Activated naive CD8-positive, alpha-beta T cell treated with anti-CD3 and anti-CD28 coated beads for 36 hours (primary cell): ENCODE measurements at places on chromosomes 3 and 15. TPM values are rescaled to one million over a fixed set of nuclear protein-coding genes. Genes with fewer than 3 reads are reported as not detected.

RYK gene
- total RNA-seq, result 21.0 TPM

ROBO2 gene
- total RNA-seq, result not detected

BCHE gene
- not detected for total RNA-seq

ROPN1 gene
- total RNA-seq, result not detected

SNX33 gene
- 2.6 TPM for total RNA-seq

ARNT2 gene
- not detected for total RNA-seq

TWF2 gene
- 134 TPM for total RNA-seq

PLOD2 gene
- total RNA-seq, result 1.2 TPM

IL20RB gene
- total RNA-seq, result 2.0 TPM

OR5K2 gene
- total RNA-seq, result not detected

GRCh38 chr3:147737376-147737775 lies 328.2 kb downstream of the ZIC1 start:
- H3K36me3 ChIP-seq, result no peaks in the 10 kb centered on the region
- DNase-seq, result no peak
- no peak overlapping the region for H3K4me3 ChIP-seq
- H3K27me3 ChIP-seq, result no peaks in the 10 kb centered on the region
- no peak overlapping the region for H3K27ac ChIP-seq

DNA sequence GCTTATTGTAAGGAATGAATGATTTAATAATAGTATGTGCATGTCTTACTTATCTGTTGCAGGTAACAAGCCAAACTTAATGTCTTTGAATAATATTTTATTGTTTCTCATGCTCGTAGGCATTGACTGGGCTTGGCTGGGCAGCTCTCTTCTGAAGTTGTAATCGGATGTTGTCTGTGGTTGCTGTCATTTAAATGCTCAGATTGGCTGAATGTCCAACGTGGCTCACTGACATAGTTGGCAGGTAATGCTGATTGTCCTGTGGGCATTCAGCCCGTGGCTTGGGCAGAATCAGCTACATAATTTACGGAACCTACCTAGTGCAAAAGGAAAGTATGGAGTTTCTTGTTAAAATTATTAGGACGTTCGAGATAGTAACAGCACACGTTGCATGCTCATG lies 297.4 kb upstream of the GBE1 start:
- no peak overlapping the region for H3K4me3 ChIP-seq
- no peaks in the 10 kb centered on the region for H3K36me3 ChIP-seq
- no peaks in the 10 kb centered on the region for H3K27me3 ChIP-seq
- H3K4me1 ChIP-seq, result no peaks in the 10 kb centered on the region

GRCh38 chr3:191336833-191337232 lies 6.5 kb upstream of the UTS2B start:
- peaks cover 11% of the 10 kb centered on the region for H3K27me3 ChIP-seq
- no peak overlapping the region for H3K27ac ChIP-seq

DNA sequence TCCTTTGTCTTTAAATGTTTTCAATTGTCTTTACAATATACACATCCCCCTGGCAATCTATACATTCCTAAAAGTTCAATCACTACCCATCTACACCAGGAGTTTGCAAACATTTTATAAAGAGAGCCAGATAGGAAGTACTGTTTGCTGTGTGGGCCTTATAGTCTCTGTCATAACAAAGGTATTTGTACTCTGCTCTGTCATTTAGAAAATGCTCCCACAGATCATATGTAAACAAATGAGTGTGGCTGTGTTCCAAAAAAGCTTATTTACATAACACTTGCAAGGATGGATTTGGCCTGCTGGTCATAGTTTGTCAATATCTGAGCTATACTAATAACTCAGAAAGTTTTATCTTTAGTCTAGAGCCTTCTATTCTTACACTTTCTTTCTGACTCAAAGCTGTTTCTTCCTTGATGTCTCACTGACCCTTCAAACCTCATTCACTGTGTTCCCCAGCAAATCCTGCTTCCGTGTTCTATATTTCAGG lies 511.9 kb downstream of the GBE1 start:
- DNase-seq, result no peak
- H3K27ac ChIP-seq, result no peak overlapping the region
- H3K4me1 ChIP-seq, result no peaks in the 10 kb centered on the region
- no peak overlapping the region for H3K4me3 ChIP-seq

DNA sequence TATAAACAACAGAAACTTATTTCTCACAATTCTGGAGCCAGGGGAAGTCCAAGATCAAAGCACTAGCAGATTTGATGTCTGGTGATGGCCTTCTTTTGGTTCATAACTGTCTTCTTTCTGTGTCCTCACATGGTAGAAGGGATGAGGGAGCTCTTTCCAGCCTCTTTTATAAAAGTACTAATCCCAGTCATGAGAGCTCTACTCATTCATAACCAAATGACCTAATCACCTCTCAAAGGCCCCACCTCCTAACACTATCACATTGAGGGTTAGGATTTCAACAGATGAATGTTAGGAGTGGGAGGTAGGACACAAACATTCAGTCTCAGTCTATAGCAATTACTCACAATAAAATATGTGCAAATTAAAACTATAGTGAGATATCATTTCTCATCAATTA lies 50.1 kb upstream of the UBE2E2 start:
- no peak for DNase-seq
- no peaks in the 10 kb centered on the region for H3K36me3 ChIP-seq
- H3K27ac ChIP-seq, result no peak overlapping the region
- no peaks in the 10 kb centered on the region for H3K4me1 ChIP-seq

GRCh38 chr3:130582457-130583153 lies 65.6 kb downstream of the COL6A6 start:
- no peaks in the 10 kb centered on the region for H3K4me1 ChIP-seq
- no peak overlapping the region for H3K27ac ChIP-seq
- H3K4me3 ChIP-seq, result no peak overlapping the region
- no peaks in the 10 kb centered on the region for H3K36me3 ChIP-seq
- peaks cover 25% of the 10 kb centered on the region for H3K27me3 ChIP-seq
- DNase-seq, result no peak

GRCh38 chr3:115245899-115246298 lies 98.8 kb upstream of the ZBTB20 start:
- no peaks in the 10 kb centered on the region for H3K27me3 ChIP-seq
- no peak overlapping the region for H3K27ac ChIP-seq
- no peaks in the 10 kb centered on the region for H3K4me1 ChIP-seq
- no peak overlapping the region for H3K4me3 ChIP-seq

DNA sequence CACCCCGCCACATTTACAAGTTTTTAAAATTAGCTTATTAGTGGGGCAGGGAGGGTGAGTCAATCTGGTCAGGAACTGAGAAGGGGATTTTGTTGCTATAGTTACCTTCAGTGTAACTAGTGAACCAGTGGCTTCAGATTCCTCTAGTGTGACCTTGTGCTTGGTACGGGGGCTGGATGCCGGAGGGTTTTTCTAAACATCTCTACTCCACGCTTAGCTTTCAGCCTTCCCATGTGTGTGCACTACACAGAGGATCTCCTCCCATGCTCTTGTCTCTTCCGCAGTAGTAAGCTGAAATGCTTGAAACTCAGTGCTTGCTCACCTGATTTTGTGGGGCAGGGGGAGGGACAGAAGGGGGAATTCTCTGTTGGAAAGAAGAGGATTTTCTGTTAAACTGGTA lies 67.9 kb upstream of the AKAP13 start:
- no peak for DNase-seq
- peaks cover 57% of the 10 kb centered on the region for H3K4me1 ChIP-seq
- H3K27ac ChIP-seq, result peak overlapping the region; percentile 74
- H3K4me3 ChIP-seq, result no peak overlapping the region

- no peak overlapping the region for H3K27ac ChIP-seq
- no peaks in the 10 kb centered on the region for H3K27me3 ChIP-seq
- no peaks in the 10 kb centered on the region for H3K4me1 ChIP-seq
- H3K36me3 ChIP-seq, result no peaks in the 10 kb centered on the region
These were observed 105.9 kb downstream of the RARB start for GRCh38 chr3:25534007-25534406.

DNA sequence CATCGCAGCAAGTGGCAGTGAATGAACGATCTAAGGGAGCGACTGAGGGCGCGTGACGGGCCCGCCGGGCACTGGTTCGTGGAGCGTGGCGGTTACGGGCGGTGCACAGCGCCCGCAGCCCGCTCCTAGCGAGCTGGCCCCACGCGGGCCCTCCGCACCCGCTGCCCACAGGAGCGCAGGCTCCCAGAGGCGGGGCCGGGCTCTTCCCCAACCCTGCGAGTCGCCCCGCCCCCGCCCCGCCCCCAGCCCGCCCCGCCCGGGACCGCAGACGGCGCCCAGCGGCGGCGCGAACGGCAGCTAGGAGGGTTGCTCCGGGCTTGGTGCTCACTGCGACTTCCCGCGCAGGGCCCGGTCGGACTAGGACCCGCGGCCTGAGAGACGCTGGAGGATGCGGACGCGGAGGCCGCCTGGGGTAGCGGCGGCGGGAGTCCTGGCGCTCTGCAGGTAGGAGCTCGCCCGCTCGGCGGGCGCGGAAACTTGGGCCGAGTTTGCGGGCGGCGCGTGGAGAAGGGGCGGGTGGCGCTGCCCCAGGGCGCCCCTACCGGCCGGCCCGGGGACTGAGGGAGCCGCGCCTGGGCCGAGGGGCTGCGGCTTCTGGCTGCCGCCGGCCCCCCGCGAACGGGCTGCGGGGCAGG lies at the start of gene C15orf39:
C15orf39 (plus strand) TSS at position 267 of the 635 bp plus-strand sequence. CDS start 4,167 bp downstream, outside the sequence.
- DNase-seq, result peak; percentile 85
- H3K4me1 ChIP-seq, result peaks cover 52% of the 10 kb centered on the region
- H3K4me3 ChIP-seq, result peak within 1 kb of the TSS; percentile 91
- peaks cover 4% of the 10 kb centered on the region for H3K27me3 ChIP-seq

GRCh38 chr15:95259513-95259912 lies 1028.2 kb downstream of the MCTP2 start:
- H3K4me1 ChIP-seq, result peaks cover 4% of the 10 kb centered on the region
- no peak overlapping the region for H3K27ac ChIP-seq

GRCh38 chr15:90862487-90862886 lies 5.9 kb upstream of the FURIN start:
- no peak overlapping the region for H3K4me3 ChIP-seq
- no peaks in the 10 kb centered on the region for H3K36me3 ChIP-seq
- H3K4me1 ChIP-seq, result peaks cover 19% of the 10 kb centered on the region
- H3K27me3 ChIP-seq, result no peaks in the 10 kb centered on the region
- DNase-seq, result no peak

DNA sequence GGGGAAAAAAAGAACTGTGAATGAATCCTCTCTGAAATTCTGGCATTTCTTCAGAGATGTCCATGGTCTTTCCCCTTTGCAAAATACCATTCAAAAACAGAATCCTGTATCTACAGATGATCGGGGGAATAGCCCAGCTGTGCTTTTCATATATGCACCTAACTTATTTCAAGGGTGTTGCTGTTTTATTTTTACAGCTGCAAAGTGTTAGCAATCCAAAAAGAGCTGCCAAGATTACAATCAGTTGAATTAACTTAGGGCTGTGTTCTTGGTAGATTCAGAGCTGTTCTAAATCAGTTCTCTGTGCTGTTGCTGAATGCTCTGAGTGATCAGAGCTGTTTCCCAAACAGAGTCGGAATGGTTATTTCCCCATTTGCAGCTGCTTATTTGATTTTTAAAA lies 175.7 kb upstream of the SEMA6D start:
- H3K4me3 ChIP-seq, result no peak overlapping the region
- H3K36me3 ChIP-seq, result no peaks in the 10 kb centered on the region
- H3K4me1 ChIP-seq, result no peaks in the 10 kb centered on the region
- no peaks in the 10 kb centered on the region for H3K27me3 ChIP-seq

DNA sequence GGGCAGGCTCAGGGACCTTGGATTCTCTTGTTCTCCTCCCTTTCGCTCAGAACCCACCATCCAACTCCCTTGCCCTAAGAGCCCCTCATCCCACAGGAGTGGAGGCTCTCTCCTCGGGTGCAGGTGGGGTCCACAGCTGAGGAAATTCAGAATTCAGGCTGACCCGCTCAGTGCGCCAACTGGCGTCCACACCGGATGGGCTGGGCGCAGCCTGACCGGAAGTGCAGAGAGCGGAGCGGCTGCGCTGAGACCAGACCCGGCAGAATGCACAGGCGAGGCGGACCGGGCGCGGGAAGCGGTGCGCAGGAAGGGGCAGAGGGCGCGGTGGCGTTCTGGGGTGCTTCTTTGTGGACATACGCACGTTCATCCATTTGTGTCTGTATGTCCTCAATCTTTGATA lies 210.4 kb upstream of the NDN start:
- no peak for DNase-seq
- no peak overlapping the region for H3K4me3 ChIP-seq
- no peaks in the 10 kb centered on the region for H3K4me1 ChIP-seq
- H3K36me3 ChIP-seq, result peaks cover 2% of the 10 kb centered on the region

DNA sequence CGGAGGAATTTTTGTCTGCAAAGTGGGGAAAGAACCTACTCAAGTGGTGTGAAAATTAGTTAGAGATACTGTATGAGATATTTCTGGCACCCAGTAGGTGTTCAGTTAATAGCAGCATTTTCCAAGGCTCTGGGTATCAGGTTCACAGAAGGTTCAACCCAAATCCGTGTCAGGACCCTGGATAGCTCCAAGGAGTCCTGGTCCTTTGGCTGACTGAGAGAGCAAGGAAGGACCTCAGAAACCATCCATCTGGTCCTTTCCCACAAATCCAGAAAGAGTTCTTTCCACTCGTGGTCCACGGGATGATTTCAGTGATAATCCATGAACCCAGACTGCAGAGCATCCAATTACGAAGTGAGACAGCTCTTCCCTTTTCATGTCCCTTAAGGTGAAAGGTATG lies 51.4 kb downstream of the SLC6A11 start:
- peaks cover 5% of the 10 kb centered on the region for H3K27me3 ChIP-seq
- H3K27ac ChIP-seq, result no peak overlapping the region
- no peaks in the 10 kb centered on the region for H3K36me3 ChIP-seq
- H3K4me3 ChIP-seq, result no peak overlapping the region
- H3K4me1 ChIP-seq, result no peaks in the 10 kb centered on the region

GRCh38 chr15:61835029-61835428 lies 225.2 kb downstream of the VPS13C start:
- peaks cover 45% of the 10 kb centered on the region for H3K27me3 ChIP-seq
- H3K36me3 ChIP-seq, result no peaks in the 10 kb centered on the region
- DNase-seq, result no peak
- H3K27ac ChIP-seq, result no peak overlapping the region

DNA sequence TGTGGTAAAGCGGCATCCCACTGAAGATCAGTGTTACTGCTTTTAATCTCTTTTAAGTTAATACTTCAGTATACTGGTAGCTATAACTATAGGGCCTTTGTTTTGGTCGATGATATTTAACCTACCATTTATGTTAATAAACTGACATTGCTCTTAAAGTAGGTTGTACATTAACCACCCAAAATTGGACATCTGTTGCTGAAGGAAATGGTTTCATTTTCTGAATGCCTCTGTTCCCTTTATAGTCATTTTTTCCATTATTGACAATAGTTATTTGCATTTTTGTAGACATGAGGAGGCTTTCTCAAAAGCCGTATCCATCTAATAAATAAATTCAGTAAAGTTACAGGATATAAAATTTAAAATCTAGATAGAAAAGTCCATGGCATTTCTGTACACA lies 252.4 kb upstream of the UBE2E1 start:
- peaks cover 11% of the 10 kb centered on the region for H3K36me3 ChIP-seq
- no peaks in the 10 kb centered on the region for H3K27me3 ChIP-seq
- no peak overlapping the region for H3K27ac ChIP-seq
- no peak for DNase-seq

GRCh38 chr3:186259612-186260383 lies 102.2 kb downstream of the DGKG start:
- peak overlapping the region; percentile 44 for H3K27ac ChIP-seq
- peaks cover 24% of the 10 kb centered on the region for H3K4me1 ChIP-seq

GRCh38 chr15:88003541-88004327 lies 252.8 kb downstream of the NTRK3 start:
- no peak for DNase-seq
- H3K4me3 ChIP-seq, result no peak overlapping the region
- H3K27me3 ChIP-seq, result peaks cover 16% of the 10 kb centered on the region
- H3K4me1 ChIP-seq, result no peaks in the 10 kb centered on the region

- no peak overlapping the region for H3K27ac ChIP-seq
- no peak overlapping the region for H3K4me3 ChIP-seq
- no peaks in the 10 kb centered on the region for H3K36me3 ChIP-seq
- no peaks in the 10 kb centered on the region for H3K4me1 ChIP-seq
These were observed 1.7 kb downstream of the FBXO40 start for GRCh38 chr3:121594850-121595249.
